ENCODE measurements at places on chromosomes 1 and 21. TPM values are rescaled to one million over a fixed set of nuclear protein-coding genes. Genes with fewer than 3 reads are reported as not detected.
A peak's percentile ranks its signal among the peaks of the same experiment; 100 is the strongest.

GRCh38 chr1:22883406-22883805 is 89.3 kb downstream of the LACTBL1 start:
- DNase-seq = no peak
- no peaks in the 10 kb centered on the region for H3K27me3 ChIP-seq
- no peak overlapping the region for H3K27ac ChIP-seq
- no peaks in the 10 kb centered on the region for H3K4me1 ChIP-seq

- no peaks in the 10 kb centered on the region for H3K27me3 ChIP-seq
- H3K4me1 ChIP-seq = no peaks in the 10 kb centered on the region
- H3K4me3 ChIP-seq = no peak overlapping the region
- H3K36me3 ChIP-seq = no peaks in the 10 kb centered on the region
Measured at GRCh38 chr1:176046926-176047325, 160.2 kb downstream of the COP1 start.

DNA sequence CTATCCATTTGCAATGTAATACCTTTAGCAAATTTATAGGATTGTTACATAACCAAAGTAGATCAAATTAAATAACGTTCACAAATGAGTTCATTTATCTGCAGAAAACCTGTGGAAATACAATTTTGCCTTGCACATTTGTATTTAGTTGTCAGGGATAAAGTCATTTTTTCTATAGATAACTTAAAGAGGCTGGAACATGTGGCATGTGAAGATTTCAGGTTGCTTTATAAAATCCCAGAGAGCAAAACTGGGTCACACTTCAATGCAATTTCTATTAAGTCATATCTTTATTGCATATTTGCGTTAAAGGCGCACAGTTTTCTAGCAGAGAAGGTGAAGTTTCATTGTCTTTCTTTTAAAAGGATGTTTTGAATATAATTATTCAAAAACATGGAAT is 342.4 kb downstream of the USP25 start:
- H3K36me3 ChIP-seq = no peaks in the 10 kb centered on the region
- H3K4me3 ChIP-seq = no peak overlapping the region
- no peak for DNase-seq

DNA sequence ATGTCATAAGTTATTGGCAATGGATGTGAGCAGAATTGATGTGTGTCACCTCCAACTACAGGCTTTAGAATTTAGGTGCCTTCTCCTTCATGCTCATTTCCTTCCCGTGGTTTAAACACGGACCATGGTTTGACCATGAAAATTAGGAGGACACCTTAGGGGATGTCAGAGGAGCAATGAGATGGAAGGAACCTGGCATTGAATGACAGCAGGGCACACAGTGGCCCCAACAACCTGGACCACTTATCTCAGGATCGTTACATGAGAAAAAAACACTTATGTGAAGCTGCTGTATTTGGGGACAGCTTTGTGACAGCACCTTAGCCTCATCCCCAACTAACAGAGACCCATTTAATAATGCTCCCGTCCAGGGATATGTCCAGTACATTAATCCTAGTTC is 70.8 kb downstream of the SLC9A1 start:
- H3K4me1 ChIP-seq = no peaks in the 10 kb centered on the region
- DNase-seq = no peak
- no peaks in the 10 kb centered on the region for H3K27me3 ChIP-seq
- H3K4me3 ChIP-seq = no peak overlapping the region

DNA sequence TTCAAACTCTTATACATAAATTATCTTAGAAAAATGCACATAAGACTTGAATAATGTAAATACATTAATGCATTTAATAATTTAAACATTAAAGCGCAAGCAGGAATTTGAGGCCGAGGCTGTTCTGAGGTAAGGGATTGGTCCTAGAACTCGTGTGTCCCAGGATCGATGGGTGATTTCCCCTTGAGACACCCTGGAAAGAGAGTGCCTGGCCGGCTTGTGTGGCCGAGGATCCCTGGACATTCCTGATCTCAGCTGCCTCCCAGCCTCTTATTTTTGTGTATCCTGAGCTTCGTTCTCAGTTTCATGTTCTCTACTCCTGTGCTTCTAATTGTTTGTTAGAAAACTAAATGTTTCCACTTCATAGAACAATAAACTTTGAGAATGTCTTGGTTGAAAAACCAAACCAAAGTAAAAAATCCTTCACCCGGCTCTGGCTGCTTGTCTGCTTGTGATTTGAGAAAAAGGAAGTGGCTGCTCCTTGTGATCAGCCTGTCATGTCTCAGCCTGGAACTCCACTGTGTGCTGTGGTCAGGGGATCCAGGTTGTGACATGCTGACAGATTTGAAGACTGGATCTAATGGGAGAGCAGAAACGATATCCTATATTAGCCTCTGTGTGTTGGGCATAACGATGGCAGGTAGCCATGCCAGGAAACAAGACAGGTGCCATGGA is 40.7 kb downstream of the PEX14 start:
- no peak overlapping the region for H3K27ac ChIP-seq
- H3K4me3 ChIP-seq = no peak overlapping the region
- H3K4me1 ChIP-seq = peaks cover 1% of the 10 kb centered on the region
- no peaks in the 10 kb centered on the region for H3K27me3 ChIP-seq
- no peak for DNase-seq

GRCh38 chr1:55359611-55360010 is 144.4 kb upstream of the USP24 start:
- H3K36me3 ChIP-seq = no peaks in the 10 kb centered on the region
- H3K4me3 ChIP-seq = no peak overlapping the region
- DNase-seq = no peak

- H3K4me1 ChIP-seq = no peaks in the 10 kb centered on the region
- H3K27me3 ChIP-seq = no peaks in the 10 kb centered on the region
- no peak overlapping the region for H3K4me3 ChIP-seq
- H3K36me3 ChIP-seq = no peaks in the 10 kb centered on the region
- no peak for DNase-seq
- no peak overlapping the region for H3K27ac ChIP-seq
Measured at GRCh38 chr21:35351434-35351833, 302.3 kb upstream of the RUNX1 start.

DNA sequence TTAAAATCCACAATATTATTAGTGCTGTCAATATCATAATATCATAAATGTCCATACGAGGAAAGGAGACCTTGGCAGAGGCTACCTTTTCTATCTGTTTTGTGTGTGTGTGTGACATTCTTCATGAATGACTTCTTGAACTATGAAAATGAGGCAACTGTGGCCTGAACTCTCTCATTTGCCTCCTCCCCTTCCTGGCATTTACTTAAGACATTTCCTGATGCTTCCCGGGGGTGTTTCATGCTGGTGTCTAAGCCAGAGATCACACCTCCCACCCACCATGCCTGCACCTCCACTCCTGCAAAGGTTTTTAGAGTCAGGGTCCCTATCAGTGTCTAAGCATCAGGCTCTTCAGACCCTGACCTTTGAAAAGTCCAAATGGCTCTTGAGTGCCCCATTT is 420.9 kb downstream of the KIF26B start:
- no peaks in the 10 kb centered on the region for H3K4me1 ChIP-seq
- H3K27me3 ChIP-seq = no peaks in the 10 kb centered on the region
- H3K27ac ChIP-seq = no peak overlapping the region

DNA sequence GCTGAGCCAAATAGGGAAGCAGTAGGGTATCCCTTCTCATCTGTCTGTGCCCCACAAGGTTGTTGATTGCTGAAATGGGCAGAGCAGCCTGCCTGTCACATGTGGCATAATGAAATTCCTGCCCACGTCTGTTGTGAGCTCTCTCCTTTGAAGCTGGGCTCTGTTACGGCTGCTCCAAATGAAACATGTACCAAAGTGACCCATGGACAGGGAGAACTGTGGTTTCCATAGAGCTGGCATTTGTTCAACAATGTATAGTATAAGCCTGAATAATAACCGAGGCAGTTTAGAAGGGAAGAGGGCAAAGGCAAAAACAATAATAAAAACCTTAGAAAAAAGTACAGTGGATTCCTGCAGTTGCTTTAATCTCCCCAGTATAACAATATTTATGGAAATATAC is 149.7 kb downstream of the LYPLAL1 start:
- DNase-seq = no peak
- H3K4me3 ChIP-seq = no peak overlapping the region
- H3K4me1 ChIP-seq = no peaks in the 10 kb centered on the region
- no peaks in the 10 kb centered on the region for H3K36me3 ChIP-seq

DNA sequence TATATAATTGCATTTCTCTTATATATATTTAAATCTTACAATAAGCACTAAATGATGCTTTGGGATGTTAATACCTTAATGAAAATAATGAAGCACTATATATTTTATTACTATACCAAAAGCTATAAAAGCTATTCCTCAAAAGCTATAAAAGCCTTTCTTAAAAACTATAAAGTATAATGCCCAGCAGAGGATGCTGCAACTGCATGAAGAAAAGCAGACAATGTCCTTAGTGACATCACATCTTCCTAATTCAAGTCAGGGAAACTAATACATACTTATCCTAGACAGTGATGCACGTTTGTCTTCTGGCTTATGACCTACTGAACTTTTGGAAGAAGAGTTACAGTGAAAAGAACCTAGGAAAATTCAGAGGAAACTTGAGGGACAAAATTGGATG is 13.6 kb upstream of the C1orf185 start:
- DNase-seq = no peak
- H3K4me3 ChIP-seq = no peak overlapping the region
- H3K27me3 ChIP-seq = no peaks in the 10 kb centered on the region
- H3K36me3 ChIP-seq = no peaks in the 10 kb centered on the region
- H3K4me1 ChIP-seq = no peaks in the 10 kb centered on the region

DNA sequence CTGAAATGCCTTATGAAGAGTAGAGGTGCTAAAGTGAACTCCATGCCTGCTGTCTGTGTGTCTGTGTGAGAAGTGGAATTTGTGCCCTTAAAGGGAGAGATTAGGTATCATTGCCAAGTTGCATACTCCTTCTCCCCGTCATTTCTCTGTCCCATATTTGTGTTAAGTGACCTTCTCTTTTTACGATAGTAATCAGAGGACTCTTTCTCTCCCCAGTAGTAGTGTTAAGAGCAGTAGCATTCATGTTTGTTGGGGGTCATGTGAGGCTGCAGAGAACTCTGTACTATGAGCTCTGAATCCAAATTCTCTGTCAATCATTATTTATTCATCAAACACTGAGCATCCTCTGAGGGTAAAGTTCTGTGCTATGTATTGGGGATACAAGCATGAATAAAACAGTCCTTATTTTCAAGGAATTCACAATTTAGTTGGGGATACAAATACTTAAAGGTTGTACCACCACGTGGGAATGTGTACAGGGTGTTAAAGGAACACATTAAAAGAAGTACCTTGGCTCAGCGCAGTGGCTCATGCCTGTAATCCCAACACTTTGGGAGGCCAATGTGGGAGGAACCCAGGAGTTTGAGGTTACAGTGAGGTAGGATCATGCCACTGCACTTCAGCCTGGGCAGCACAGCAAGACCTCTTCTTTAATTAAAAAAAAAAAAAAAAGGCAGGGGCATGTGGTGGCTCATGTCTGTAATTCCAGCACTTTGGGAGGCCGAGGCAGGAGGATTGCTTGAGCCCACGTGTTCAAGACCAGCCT is 24.8 kb upstream of the KCNQ4 start:
- H3K4me3 ChIP-seq = no peak overlapping the region
- H3K4me1 ChIP-seq = no peaks in the 10 kb centered on the region
- peaks cover 5% of the 10 kb centered on the region for H3K36me3 ChIP-seq
- no peak overlapping the region for H3K27ac ChIP-seq
- DNase-seq = no peak

- H3K4me3 ChIP-seq = no peak overlapping the region
- no peaks in the 10 kb centered on the region for H3K27me3 ChIP-seq
- peak; percentile 46 for DNase-seq
Measured at GRCh38 chr1:2126331-2127186, 68.0 kb downstream of the FAAP20 start.

GRCh38 chr1:8407652-8408051 is 89.7 kb downstream of the SLC45A1 start:
- DNase-seq = no peak
- peak overlapping the region; percentile 92 for H3K27ac ChIP-seq
- no peaks in the 10 kb centered on the region for H3K27me3 ChIP-seq
- no peaks in the 10 kb centered on the region for H3K36me3 ChIP-seq

DNA sequence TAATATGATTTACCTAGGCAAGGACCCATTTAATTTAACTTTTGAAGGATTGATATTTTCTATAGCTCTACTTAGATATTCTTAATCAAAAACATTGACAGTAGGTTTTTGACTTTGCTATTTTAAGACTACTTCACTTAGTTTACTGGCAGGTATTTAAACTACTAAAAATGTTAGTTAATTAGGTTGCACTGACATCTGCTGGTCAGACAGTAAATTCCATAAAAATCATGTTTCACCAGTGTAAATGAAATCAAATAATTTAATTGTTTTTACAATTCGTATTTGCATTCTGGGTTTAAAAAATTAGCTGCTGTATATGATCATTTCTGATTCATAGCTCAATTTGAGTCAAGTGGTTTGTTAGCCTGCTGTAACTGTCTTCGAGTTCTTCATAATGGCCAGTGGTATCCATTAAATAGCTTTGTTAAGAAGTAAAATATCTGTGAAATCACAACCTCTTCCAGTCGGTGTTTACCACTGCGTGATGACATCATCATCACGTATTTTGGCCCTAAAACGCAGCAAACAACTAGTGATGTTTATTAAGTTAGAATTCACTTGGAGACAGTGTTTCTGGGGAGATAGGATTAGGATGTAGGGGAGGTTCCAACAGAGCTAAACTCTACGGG is 26.2 kb downstream of the EXTL2 start:
- no peaks in the 10 kb centered on the region for H3K4me1 ChIP-seq
- no peaks in the 10 kb centered on the region for H3K27me3 ChIP-seq
- no peak for DNase-seq

GRCh38 chr1:177593105-177593504 is 376.8 kb downstream of the SEC16B start:
- H3K4me3 ChIP-seq = no peak overlapping the region
- no peaks in the 10 kb centered on the region for H3K4me1 ChIP-seq
- no peaks in the 10 kb centered on the region for H3K36me3 ChIP-seq
- H3K27ac ChIP-seq = no peak overlapping the region

GRCh38 chr21:34997294-34997693 is 51.8 kb downstream of the RUNX1 start:
- no peaks in the 10 kb centered on the region for H3K36me3 ChIP-seq
- no peak for DNase-seq
- no peaks in the 10 kb centered on the region for H3K4me1 ChIP-seq
- no peak overlapping the region for H3K4me3 ChIP-seq
- H3K27ac ChIP-seq = no peak overlapping the region

GRCh38 chr1:36965275-36966159 is 68.8 kb downstream of the GRIK3 start:
- no peaks in the 10 kb centered on the region for H3K4me1 ChIP-seq
- no peaks in the 10 kb centered on the region for H3K36me3 ChIP-seq
- no peak overlapping the region for H3K27ac ChIP-seq
- no peak overlapping the region for H3K4me3 ChIP-seq

- H3K36me3 ChIP-seq = no peaks in the 10 kb centered on the region
- H3K27me3 ChIP-seq = no peaks in the 10 kb centered on the region
- H3K27ac ChIP-seq = no peak overlapping the region
- H3K4me3 ChIP-seq = no peak overlapping the region
- no peaks in the 10 kb centered on the region for H3K4me1 ChIP-seq
Measured at GRCh38 chr1:183675381-183675780, 22.3 kb upstream of the APOBEC4 start.

Gene ZNF697
- total RNA-seq = 6.0 TPM

Gene FCER1G
- 74.0 TPM for total RNA-seq

Gene OR11L1
- not detected for total RNA-seq

Gene LRRC3
- total RNA-seq = 5.3 TPM

Gene KIF21B
- total RNA-seq = 4.0 TPM

Gene ERICH3
- total RNA-seq = not detected

Gene SRSF11
- total RNA-seq = 196 TPM

Gene KRTAP19-1
- total RNA-seq = not detected
